HFFc6 (cell line): ENCODE measurements at places on chromosomes 3 and 15.

DNA sequence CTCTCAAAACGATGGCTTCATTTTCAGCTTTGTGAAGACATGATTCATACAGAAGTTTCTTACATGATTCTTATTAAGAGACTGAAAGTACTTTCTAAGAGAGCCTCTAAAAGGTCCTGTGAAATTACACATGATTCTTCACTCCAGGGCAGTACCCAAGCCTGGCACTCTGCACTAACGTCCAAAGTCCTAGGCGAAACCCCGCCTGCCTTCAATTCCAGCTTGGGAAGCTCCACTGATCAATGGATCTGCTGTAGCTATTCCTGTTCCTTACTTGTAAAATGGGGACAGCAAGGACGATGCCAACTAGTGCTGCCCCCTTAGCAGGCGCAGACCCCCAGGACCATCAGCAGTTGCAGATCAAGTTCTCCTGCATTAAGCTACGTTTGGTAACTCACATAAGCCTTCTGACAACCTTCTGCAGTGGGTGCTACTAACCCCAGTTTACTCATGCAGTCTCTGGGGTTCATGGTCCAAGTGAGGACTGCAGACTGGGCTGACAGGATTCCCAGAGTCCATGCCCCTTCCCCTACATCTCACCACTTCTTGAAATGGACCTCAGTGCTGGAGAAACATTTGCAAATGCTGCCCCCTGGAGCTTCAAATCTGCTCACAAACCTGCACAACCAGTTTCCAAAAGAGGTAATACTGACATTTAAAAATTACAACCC lies 10.6 kb downstream of the CHCHD4 start:
- no peak for DNase-seq

- no peak for DNase-seq
Observed at GRCh38 chr15:94366781-94367180, 135.4 kb downstream of the MCTP2 start.

DNA sequence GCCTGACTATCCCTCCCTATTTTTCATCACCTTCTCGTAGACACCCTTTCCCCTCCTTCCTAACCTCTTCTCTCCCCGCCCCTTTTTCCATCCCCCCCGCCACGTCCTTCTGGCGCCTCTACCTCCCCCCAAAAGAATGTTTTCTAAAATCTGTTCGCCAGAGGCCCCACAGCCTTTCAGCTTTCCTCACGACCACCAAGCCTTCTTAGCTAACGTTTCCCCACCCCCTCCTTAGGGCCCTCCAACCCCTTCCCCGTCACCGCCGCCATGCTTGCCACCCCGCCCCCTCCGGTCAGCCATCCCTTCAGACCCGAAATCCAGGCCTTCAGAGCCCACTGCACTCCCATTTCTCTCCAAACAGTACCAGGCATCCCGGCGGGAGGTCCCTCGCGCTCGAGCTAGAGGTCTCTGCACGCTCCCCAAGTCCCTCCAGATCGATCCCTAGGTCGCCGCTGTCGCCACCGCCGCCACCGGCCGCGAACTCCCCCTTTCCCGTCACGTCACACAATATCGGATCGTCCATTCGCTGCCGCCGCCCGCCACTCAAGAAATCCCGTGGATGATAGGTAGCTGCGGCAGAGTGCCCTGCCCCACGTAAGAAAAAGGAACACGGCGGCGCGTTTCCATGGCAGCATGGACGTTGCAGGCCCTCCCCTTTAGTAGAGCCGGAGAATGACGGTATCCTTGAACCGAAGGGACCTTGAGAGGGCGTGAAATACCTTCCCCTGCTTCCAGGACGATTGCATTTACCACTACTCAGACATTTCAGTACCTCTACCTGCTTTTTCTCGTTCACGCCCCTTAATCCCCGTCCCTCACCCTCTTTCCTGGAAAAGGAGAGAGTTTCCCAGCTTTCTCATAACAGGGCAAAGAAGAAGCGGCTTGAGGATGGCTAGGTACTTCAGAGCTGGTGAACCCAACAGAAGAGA lies at the start of gene TP53BP1:
TSS of gene TP53BP1 (minus strand) at position 484 of the 929 bp plus-strand sequence. CDS start at position 371, 113 bp downstream.
- peak; percentile 92 for DNase-seq

DNA sequence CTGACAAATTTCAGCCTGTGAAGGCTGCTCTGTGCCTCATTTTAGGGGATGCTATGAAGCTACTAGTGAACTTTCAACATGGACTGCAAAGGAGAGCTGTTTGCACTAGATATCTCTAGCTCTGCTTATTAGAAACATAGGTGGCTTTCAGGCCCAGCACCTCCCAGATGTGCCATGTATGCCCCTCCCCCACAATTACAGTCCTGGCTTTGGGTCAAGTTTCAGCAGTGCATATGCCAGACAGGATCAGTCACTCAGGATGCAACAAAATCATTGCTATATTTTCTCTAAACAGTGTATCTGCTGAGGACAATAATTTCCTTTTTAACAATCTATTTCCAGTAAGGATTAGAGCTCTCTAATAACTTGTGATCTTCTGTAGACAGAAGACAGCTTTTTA lies 178.8 kb upstream of the STAC start:
- DNase-seq, result no peak

- no peak for DNase-seq
Observed at GRCh38 chr15:57411945-57412768, 35.9 kb downstream of the CGNL1 start.

- no peak for DNase-seq
Observed at GRCh38 chr3:177624528-177625495, 427.5 kb upstream of the TBL1XR1 start.

DNA sequence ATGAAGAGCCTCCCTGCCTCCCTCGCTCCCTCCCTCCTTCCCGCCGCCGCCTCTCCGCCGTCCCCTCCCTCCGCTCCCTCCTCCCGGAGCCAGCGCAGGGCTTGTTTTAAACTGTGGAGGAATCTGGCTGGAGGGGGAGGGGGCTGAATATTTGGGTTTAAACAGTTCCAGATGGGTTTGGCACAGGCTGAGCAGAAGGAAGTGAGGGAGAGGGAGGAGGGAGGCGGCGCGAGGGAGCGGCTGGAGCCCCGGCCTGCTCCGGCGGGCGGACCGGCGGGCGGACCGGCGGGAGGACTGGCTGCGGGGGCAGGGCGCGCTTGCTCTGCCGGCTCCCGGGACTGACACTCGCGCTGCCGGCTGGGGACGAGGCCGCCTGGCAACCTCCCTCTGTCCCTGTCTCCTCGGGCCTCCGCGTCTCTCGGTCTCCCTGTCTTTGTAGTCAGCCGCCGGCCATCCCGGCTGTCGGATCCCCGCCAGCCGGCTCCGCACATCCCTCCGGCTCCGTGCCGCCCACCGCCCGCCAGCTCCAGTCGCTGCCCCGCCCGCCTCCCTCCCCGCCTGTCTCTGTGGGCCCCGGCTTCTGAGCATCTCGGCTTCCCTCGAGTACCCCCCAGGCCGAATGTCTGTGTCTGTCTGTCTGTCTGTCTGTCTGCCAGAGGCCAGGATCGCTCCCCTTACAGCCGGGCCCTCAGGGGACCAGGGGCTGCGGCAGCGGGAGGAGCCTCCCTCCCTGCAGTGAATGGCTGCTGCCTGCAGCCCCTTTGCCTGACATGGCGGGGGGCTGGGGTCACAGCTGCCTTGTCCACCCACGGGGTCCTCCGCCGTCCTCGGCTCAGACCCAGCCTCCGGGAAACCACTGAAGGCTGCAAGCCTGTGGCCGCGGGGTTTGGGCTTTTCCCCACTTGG lies 7.6 kb downstream of the EPHB3 start:
- peak; percentile 97 for DNase-seq

- peak; percentile 99 for DNase-seq
Observed at GRCh38 chr3:50246517-50246954, 10.5 kb downstream of the GNAI2 start.

DNA sequence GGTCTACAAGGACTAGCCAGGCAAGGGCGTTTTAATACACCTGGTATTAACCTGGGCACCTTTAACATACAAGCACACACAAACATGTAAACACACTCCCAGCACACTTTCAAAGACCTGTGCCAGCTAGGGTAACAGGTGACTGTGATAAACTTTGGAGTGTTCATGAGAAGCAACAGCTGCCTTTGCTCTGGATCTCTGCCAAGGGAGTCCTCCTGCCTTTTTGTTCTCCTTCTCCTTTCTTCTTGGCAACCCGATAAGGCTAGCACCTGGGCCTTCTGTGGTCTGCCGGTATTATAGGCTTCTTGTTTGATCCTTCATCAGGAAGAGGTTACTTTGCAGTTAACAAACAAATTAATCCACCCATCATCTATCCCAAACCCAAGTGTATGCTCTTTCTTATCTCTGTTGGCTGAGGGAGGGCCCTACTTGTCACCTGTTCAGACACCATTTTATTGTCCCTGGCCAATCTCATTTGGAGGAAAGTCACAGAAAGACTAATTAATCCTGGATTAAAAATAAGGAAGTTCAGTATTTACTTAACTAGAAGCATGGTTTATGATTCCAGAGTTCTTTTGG lies at the start of gene RETNLB:
TSS of gene RETNLB (minus strand) at position 7 of the 579 bp plus-strand sequence. CDS start 225 bp downstream, outside the sequence.
- no peak for DNase-seq

- no peak for DNase-seq
Observed at GRCh38 chr3:54069961-54070360, 52.4 kb upstream of the CACNA2D3 start.

DNA sequence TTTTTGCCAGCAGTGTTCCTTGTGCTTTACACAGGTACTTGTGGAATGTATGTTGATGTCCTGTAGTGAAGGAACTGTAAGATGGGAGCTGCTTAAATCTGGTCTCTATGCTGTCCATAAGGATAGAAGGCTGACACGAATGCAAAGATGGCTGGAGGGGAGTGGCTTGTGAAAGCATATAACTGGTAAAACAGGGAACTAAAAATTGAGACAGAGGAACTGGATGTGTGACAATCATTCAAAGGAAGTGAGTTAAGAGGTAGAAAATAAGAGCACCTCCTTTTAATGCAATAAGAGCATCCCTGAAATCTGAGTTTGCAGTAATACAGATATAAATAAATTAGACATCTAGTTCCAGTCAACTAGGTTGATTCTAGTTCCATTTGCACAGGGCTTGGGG lies 35.2 kb downstream of the RNF13 start:
- DNase-seq, result no peak

GRCh38 chr3:138404121-138404520 lies 30.3 kb upstream of the ESYT3 start:
- no peak for DNase-seq

GRCh38 chr3:14295801-14296200 lies 106.6 kb upstream of the SLC6A6 start:
- DNase-seq, result no peak

GRCh38 chr3:102174312-102174712 lies 260.5 kb upstream of the ZPLD1 start:
- DNase-seq, result peak; percentile 89

GRCh38 chr3:85851071-85851470 lies 892.3 kb downstream of the CADM2 start:
- DNase-seq, result no peak

DNA sequence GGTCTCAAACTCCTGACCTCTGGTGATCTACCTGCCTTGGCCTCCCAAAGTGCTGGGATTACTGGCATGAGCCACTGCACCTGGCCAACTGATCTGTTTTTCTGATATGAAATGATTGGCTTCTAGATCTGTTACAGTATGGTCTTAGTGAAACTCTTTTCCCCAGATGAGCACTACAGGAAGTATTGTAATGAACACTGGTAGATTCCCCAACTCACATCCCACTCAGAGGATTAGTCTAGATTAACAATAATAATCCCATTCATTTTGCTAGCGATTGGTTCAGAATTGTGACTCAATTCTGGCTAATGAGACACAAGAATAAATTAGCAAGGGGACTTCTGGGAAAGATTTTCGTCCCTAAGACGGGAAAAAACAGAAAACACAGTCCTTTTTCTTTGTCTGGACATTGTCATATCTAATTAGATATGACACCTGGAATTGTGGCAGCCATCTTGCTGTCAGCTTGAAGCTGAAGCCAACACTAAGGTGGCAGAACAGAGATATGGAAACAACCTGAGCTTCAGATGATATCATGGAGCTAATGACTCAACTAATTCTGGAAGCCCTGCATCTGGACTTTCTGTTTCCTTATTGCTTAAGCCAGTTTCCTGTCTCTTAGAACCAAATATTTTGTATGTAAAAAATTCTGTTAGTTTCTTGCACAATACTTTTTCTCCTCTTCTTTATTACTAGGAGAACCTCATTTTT lies 17.4 kb upstream of the NPTN start:
- peak; percentile 41 for DNase-seq

DNA sequence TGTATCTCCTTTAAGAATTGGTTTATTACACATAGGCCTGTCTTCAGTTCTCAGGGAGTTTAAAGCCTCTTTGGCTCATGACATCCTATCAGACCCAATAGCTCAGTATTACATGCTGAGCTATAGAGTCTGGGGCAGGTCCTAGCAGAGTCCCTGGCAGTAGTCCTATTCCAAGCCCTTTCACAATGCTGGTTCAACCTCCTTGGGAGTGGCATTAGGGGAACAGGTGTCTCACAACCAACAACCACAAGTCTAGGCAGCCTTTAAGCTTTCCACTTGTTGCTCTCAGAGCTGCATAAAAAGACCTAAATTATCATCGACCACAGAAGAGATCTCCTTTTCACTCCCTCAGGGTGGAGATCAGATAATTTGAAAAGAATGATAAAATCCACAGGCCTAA lies 22.8 kb upstream of the C2CD4B start:
- no peak for DNase-seq

GRCh38 chr15:54687628-54688027 lies 509.1 kb downstream of the RSL24D1 start:
- DNase-seq, result no peak

GRCh38 chr15:63405159-63405558 lies 23.5 kb upstream of the CA12 start:
- no peak for DNase-seq

DNA sequence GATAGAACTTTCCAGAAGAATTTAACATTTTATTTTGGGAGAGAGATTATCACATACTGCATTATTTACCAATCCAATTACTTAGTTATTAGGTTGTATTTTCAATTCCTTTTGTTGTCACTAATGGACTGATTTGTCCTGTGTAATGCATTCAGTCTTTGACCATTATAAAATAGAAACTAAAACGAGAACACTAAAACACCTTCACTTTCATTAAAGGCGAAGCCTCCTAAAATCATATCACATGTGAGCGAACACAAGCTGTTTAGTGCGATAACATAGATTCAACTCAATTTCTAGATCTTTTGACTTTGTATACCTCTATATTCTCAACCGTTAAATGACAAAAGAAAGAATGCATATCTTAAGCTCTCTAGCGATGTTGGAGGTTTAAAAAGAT lies 253.4 kb downstream of the VGLL3 start:
- no peak for DNase-seq

DNA sequence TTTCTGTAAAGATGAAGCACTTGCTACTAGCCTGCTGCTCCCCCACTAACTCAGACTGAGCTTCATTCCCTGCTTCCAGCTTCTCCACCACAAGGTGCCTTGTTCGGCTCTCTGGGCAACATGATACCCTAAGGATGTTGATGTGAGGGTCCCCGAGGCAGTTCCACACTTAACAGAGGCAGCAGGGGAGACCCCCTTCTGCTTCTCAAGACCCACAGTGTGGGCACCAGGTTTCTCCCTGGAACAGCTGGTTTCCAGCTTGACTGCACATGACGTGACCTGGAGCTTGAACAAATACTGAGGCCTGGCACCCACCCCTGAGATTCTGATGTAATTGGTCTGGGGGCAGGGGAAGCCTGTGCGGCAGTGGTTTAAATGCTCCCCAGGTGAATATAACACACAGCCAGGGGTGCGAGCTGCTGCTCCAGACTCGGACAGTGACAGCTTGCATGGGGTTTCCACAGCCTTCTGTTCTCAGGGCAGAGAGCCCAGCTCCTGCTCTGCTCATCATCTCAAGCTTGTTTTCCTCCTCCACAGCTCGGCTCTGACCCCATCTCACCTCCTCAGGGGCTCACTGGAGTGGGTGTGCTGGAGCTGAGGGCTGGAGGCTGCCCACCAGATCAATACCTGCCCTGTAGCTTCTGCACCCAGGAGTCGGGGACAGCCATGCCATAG lies 95.0 kb upstream of the HACD2 start:
- DNase-seq, result no peak
